ENCODE measurements at places on chromosomes 5 and 9.

- no peak for DNase-seq
Observed at GRCh38 chr9:135338546-135338945, 141.0 kb upstream of the PPP1R26 start.

- no peak for DNase-seq
Observed at GRCh38 chr5:79971156-79971555, 19.9 kb downstream of the MTX3 start.

- DNase-seq, result no peak
Observed at GRCh38 chr9:99497641-99498040, 275.6 kb downstream of the SEC61B start.

DNA sequence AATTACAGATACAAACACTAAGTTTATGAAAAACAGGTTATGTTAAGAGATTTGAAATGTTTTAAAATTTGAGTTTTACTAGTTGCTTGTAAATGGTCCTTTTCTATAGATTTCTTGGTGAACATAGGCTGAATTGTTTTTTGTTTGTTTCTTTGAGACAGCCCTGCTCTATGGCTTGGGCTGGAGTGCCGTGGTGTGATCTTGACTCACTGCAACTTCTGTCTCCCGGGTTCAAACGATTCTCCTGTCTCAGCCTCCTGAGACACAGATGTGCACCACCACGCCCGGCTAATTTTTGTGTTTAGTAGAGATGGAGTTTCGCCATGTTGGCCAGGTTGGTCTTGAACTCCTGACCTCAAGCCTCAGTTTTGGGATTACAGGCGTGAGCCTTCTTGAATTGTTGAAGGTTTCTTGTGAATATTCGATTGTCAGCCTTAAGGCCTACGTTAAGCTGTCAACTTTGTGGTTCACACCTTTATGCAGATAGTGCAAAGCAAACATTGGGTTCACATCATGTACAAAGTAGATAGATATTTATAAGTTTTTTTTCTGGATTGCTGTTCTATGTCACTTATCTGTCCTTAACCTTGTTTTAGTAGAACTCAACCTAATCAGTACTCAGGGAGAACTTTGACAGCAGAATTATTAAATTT is 26.2 kb downstream of the UHRF2 start:
- no peak for DNase-seq

- DNase-seq, result no peak
Observed at GRCh38 chr9:14433351-14434157, 119.6 kb upstream of the NFIB start.

GRCh38 chr5:88452820-88453219 is 184.2 kb upstream of the TMEM161B start:
- DNase-seq, result no peak

DNA sequence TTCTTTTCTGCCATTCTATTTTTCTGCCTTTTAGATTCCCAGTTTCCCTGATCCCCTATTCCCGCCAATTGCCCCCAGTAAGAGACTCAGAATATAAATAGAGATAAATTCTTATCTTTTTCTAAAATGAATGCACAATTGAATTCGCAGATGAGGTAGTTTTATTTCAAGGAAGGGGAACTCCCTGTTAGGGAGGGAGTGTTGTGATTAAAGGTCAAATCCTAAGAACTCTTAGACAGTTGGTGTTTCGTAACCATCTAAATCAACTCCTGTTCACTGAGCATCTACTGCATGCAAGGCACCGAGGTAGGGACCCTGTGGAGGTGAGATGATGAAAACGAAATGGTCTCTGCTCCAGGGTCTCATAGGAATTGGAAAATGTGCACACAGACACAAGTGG is 7.7 kb upstream of the MAP3K1 start:
- DNase-seq, result no peak

GRCh38 chr9:133278161-133279114 is 3.4 kb upstream of the ABO start:
- no peak for DNase-seq

DNA sequence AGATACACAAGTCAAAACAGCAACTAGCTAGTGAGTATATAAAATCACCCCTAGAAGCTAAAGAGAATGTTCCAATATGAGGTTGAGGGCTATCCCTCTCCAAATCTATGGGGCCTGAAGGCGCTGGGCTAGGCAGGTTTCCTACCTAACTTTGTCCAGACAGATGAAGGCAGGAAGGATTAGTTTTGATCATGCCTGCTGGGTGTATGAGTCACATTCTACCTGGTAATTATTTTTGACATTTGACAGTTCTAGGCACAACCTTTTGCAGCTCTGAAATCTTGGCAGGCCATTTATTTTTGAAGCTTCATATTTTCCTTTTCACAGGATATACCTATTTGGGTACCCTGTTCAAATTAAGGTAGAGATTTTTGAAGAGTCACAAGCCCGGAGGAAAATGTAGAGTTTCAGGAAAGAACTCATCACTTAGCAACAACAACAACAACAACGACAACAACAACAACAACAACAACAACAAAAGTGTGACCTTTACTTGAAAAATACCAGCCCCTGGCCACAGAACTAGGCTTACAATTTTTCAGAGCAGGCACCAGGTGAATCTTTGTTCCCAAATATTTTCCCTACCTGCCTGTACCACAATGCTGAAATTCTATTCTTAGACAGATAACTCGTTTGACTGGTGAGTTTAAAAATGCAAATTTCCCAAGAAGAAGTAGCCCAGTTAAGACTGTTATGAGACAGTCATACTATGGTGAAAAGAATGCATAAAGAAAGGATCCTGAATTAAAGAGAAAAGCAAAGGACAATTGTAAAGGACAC is 175.5 kb upstream of the TUT7 start:
- no peak for DNase-seq

DNA sequence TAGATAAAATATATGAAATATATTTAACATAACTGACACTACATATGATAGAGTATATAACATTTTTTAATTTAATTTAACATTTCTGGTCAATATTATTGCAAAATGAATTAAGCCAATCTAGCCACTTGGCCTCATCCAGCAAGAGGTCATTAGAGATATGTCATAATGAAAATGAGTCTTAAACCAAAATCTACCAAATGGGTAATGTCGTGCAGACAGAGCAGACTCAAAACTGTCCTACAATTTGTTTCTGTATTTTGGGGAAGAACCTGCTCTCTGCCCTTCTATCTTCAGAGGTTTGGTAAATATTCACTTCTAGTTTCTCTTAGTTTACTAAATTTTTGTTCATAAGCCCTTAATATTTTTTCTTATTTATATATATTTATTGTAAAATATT is 61.4 kb downstream of the ARHGEF28 start:
- no peak for DNase-seq

DNA sequence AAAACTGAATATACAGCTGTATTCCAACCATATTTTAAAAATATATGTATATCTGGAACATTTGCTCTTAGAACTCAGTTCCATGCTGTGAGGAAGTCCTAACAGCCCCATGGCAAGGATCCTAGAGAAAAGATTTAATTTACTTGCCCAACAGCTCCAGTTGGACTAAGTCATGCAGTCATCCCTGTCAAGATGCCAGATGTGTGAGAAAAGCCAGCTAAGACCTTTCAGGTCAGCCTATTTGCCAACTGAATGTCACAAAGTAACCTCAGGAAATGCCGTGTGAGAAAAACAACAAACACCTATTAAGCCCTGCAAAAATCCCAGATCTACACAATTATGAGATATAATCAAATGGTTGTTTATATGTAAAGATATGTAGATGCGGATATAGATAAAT is 416.3 kb downstream of the NR2F1-AS1 start:
- no peak for DNase-seq
